ENCODE measurements at places on chromosomes 1 and 21.

DNA sequence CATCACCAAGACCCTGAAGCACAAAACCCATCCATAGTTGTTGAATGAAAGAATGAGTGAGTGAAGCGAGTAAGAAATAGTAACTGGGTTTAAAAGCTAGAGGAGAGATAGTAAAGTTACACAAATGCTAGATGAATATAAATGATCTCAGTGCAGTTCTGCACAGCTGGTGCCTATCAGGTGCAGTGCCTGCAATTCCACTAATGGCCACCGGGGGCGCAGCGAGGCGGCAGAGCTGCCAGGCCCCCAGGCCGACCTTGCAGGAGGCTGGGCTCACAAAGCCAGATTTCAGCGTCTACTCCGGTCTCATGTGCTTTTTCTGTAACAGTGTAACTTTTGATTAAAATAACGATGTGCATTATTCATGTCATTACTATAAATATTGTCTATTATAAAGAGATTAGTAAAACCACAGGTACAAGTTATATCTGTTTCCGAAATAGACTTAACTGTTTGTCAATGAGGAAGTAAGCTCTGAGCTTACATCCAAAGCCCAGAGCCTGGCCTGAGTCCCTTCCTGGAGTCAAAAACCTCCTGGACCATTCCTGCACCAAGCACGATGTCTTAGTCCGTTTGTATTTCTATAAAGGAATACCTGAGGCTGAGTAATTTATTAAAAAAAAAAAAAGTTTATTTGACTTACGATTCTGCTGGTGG lies 477.6 kb downstream of the NPHP4 start:
- peak; percentile 44 for DNase-seq

DNA sequence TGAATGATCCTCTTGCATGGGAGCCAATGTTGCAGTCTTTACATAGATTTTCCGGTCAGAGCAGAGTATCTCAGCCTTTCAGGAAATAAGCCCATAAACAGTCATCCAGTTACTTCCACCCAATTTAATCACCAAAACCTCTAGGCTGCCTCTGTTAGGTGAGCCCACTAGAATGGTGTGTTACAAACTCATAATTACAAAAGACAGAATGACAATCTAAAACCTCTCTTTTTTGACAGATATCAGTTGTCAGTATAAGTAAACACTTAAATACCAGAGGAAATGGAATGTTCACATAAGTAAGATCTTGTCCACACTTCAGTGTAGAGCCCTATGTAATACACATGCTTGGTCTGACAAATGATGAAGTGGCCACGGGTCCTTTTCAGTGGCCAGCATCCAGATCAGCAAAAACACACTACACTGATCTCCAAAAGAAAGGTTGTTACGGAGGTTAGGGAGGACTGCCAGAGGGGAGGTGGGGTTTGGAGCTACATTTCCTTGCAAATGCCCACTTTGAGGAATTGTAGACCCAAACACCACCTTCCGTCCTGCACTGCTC lies 71.3 kb upstream of the FBXO28 start:
- no peak for DNase-seq

- no peak for DNase-seq
Measured at GRCh38 chr1:36782085-36782484, 252.2 kb downstream of the GRIK3 start.

- no peak for DNase-seq
Measured at GRCh38 chr1:53529555-53529954, 70.4 kb downstream of the DMRTB1 start.

GRCh38 chr1:87508247-87508787 lies 179.6 kb downstream of the LMO4 start:
- DNase-seq, result no peak

DNA sequence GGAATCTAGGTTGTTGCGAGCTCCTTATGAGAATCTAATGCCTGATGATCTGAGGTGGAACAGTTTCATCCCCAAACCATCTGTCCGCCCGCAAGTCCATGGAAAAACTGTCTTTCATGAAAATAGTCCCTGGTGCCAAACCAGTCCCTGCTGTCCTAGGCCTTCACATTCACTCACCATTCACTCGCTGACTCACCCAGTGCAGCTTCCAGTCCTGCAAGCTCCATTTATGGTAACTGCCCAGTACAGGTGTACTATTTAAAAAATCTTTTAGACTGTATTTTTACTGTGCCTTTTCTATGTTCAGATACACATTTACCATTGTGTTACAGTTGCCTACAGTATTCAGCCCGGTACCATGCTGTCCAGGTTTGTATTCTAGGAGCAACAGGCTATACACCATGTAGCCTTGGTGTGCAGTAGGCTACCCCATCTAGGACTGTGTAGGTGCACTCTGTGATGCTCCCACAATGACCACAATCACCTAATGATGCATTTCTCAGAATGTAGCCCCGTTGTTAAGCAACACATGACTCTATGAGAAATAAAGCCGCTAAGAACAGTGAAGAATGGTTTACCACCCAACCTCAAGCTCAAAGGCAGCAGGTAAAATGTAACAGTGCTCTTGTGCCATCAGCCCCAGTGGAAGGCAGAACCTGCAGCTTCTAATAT lies 2.4 kb downstream of the ECHDC2 start:
- no peak for DNase-seq

DNA sequence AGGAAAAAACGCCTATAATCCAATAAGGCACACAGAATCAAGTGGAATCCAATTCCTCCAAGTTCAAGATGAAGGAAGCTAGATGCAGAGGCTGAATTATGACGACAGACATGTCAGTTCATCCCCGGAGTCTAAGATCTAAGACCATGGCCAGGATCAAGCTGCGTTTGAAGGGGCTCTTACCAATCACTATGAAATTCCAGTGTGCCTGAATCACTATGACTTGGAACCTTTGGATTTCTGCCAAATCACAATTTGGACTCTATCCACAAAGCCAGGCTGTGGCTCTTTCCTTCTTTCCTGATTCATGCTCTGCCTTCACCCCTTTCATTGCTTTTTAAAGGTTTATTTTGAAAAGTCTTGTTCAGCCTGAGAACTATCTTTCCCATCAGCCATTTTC lies 17.1 kb downstream of the OLIG2 start:
- peak; percentile 85 for DNase-seq

- peak; percentile 54 for DNase-seq
Measured at GRCh38 chr1:100034470-100034869, 64.7 kb downstream of the SLC35A3 start.

- DNase-seq, result no peak
Measured at GRCh38 chr1:23150742-23151141, 17.9 kb downstream of the LUZP1 start.

- DNase-seq, result peak; percentile 23
Measured at GRCh38 chr21:15141261-15141970, 76.6 kb upstream of the NRIP1 start.

DNA sequence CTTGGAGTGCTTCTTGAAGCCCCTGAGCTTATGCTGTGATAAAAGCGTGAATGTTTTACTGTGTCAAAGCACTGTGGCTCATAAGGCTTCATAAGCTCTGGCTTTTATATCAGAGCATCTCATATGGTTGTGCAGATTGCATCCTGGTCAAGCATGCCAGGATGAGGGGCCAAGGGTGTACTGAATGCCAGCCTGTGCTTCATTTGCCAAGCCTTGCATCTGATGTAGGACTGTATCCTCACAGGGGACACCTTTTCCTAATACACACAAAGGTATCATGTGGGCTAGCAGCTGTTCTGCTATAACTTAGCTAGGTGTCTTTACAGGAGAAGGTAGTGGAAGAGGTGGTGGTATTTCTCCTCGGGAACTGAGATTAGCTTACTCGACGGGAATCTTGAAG lies 134.7 kb downstream of the ST6GALNAC3 start:
- DNase-seq, result no peak

GRCh38 chr21:45244799-45245340 lies 42.8 kb downstream of the POFUT2 start:
- no peak for DNase-seq

GRCh38 chr1:19529664-19530063 lies 44.3 kb upstream of the CAPZB start:
- no peak for DNase-seq

DNA sequence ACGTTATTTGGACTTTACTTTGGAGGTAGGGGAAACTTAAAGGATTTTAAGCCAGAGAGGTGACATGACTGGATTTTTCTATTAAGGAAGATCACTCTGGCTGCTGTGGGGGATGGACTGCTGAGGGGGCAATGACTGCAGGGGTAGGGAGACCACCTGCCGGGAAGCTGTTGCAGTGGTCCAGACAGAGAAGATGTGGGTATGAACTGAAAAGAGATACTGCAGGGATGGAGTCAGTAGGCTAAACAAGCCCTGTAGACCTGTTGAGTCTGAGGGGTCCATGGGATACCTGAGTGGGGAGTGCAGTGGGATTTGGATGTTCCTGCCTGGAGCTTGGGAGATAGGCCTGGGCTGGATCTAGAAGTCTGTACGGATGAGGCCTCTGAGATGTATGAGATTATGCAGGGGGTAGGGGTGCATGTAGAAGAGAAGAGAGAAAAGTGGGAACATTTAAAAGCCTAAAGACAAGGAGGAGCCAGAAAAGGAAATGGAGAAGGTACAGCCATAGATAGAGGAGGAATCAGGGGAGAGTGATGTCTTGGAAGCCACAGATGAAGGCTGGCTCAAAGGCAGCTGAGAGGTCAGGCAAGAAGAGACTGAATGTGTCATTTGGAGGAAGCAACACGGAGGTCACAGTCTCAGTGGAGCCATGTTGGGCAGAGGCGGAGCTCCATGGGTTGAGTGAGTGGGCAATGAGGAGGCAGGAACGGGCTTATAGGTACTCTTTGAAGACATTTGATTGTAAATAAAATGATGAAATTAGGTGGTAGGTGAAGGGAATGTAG lies 25.9 kb upstream of the KCNA2 start:
- DNase-seq, result no peak

Measured in ACHN (cell line).